ENCODE measurements at places on chromosomes 6 and 20.

GRCh38 chr20:34703424-34704176 lies 544 bp upstream of the TP53INP2 start:
- DNase-seq: no peak

DNA sequence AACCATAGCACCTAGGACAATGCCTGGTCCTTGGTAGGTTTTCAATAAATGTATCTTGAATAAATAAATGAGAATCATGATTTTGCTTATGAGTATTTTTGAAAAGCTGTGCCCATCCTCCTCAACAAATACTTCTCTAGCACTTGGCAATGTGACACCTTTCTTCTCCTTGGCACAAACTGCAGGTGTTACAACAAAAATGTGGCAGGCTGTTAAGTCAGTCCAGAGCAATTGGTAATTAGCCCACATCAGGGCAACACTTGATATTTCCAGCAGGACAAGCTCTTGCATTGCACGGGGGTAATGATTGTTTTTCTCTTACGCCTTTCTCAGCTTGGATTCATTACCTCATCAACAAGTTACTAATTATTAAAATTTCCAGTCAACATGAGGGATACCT lies 31.6 kb upstream of the SNX9 start:
- DNase-seq: no peak

- no peak for DNase-seq
Measured at GRCh38 chr6:133428295-133428694, 187.1 kb downstream of the EYA4 start.

DNA sequence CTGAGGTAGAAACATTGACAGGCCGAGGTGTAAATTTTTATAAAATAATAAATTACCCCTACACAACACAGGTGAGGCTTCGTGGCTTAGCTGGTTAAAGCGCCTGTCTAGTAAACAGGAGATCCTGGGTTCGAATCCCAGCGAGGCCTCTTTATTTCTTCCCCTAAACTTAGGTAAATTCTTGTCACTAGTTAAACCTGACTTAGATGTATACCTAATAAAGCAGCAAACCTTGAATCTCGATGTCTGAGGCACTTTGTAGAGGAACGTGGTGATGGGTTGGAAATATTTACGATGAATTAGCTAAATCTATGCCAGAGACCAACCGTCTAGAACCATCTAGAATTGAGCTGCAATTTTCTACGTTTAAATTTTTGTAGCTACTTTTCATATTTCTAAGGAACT lies 185.6 kb downstream of the OR2B2 start:
- no peak for DNase-seq

DNA sequence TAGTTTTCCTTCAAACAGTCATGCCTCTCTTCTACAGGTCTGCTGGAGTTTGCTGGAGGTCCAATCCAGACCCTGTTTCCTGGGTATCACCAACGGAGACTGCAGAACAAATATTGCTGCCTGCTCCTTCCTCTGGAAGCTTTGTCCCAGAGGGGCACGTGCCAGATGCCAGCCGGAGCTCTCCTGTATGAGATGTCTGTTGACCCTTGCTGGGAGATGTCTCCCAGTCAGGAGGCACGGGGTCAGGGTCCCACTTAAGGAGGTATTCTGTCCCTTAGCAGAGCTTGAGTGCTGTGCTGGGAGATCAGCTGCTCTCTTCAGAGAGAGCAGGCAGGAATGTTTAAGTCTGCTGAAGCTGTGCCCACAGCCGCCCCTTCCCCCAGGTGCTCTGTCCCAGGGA lies 666.9 kb downstream of the FRK start:
- DNase-seq: no peak

GRCh38 chr6:89081129-89081422 lies 525 bp downstream of the PNRC1 start:
- DNase-seq: no peak

GRCh38 chr20:24117383-24117782 lies 128.8 kb upstream of the GGTLC1 start:
- no peak for DNase-seq

DNA sequence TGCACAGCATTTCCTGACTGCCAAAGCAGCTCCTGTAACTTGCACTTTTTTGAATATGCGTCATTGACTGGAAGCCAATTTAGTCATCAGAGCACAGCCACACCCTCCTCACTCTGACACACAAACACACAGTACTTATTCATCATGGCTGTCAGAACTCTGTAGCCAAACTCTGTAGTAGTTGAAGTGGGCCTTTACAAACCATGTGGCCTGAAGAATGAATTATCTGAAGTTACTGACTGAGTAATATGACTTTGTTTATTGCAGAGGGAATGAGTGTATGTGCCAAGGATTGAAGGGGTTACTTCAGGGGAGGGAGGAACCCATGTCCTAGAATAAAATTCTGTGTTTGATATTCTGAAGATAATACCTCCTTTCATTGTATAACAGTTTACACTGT lies 102.7 kb downstream of the FIG4 start:
- DNase-seq: no peak

- no peak for DNase-seq
Measured at GRCh38 chr6:22647719-22648118, 78.4 kb downstream of the HDGFL1 start.

- DNase-seq: no peak
Measured at GRCh38 chr6:155115893-155116570, 120.9 kb downstream of the TIAM2 start.

DNA sequence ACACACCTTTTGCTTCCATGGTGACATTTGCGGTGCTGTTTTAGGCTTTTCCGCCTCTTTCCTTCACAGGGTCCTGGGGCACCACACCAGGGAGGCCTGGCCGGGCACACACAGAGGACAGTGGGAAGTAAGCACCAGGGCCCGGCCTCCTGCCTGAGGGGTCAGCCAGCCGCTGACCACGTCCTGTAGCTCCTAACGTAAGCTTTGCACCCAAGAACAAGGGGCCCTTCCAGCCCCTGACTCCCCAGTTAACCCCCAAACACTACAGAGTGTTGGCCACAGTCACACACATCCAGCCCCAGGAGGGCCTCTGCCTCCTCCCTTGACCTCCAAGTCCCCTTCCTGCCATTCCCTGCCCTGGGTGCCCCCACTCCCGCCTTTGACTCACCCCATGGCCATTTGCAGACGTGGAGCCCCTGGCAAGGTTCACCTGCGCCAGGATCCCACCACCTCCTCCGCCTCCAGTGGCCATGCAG lies 54.7 kb downstream of the YTHDF1 start:
- DNase-seq: no peak
